SW 1271 (cell line): ENCODE measurements at places on chromosomes 5 and 9.

- DNase-seq: no peak
These were observed 6.8 kb downstream of the GNE start for GRCh38 chr9:36251428-36251827.

DNA sequence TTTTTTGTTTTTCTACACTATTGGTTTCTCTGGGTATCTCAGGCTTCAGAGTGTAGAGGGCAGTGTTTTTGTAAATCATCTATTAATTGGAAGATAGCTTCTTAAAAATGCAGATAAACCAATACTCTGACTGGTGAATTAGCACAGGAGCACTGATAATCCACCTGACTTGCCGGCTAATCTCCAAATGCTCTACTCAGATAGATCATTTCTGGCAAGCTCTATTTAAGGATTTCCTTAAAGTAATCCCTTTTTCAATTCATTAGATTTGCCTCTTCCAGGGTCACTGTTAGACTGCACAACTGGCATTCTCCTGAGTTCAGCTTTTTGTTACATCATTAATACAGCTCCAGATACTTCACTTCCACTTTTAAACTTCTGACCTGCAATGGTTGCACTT is 1390.3 kb upstream of the NUDT12 start:
- no peak for DNase-seq

- no peak for DNase-seq
These were observed 106.7 kb upstream of the PTPN3 start for GRCh38 chr9:109604781-109605180.

- DNase-seq: no peak
These were observed 3.3 kb downstream of the GRIN1 start for GRCh38 chr9:137141976-137142936.

DNA sequence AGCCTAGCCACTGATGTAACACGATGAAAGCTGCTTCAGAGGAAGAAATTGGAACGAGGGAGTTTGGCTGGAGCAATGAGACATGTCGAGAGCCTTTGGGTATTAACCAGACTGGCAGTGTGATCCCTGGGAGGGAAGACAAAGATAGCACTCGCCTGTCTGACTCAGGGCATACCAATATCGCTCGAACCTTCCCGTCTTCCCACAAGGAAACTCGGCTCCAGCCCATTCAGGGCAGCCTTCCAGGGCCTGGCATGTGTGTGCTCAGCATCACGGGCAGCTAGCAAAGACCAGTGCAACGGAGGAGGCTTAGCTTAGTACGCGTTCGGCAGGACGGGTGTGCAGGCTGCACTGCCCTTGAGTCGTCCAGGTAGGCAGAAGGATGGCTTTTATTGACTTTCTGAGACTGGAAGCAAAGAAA is 356.9 kb upstream of the WWC1 start:
- no peak for DNase-seq

GRCh38 chr9:126056312-126057021 is 270.2 kb upstream of the MVB12B start:
- no peak for DNase-seq

DNA sequence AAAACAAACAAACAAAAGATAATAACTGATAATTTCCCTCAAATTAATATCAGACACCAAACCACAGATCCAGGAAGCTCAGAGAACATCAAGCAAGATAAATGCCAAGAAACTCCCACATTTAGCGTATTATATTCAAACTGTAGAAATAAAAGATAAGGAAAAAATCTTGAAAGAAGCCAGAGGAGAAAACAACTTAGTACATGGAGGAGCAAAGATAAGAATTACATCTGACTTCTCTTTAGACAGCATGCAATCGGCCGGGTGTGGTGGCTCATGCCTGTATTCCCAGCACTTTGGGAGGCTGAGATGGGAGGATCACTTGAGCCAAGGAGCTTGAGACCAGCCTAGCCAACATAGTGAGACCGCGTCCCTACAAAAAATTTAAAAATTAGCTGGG is 17.2 kb upstream of the MLANA start:
- no peak for DNase-seq

- DNase-seq: no peak
These were observed 533.4 kb upstream of the BRINP1 start for GRCh38 chr9:119902611-119903010.

DNA sequence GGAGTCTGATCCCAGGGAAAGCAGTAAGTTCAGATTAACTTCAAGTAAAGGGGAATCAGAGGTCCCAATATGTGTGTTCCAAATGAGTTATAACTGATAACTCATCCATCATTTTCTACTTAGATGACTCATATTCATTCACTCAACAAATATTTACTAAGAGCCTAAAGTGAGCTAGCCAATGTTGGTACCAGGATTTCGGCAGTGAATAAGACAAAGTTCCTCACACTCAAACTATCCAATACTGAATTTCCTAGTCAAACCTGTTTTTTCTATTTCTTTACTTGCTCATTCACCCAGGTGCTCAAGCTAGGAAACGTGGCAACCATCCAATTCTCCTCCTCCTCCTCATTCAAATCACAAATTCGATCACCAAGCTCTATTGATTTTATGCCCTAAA is 25.8 kb downstream of the FBXW2 start:
- DNase-seq: no peak

DNA sequence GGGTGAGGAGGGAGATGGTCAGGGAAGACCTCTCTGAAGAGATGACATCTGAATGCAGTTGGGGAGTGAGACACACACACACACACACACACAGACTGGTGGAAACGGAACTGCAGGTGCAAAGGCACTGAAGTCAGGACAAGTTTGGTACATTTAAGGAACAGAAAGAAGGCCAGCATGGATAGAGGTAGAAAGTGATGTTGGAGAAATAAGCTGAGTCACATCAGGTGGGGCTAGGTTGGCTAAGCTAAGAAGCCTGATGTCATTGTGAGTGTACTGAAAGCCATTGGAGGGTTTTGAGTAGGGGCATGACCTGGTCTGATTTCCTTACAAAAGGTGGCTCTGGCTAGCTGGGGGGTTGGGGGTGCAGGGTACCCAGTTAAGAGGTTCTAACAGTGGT is 3.1 kb downstream of the BSPRY start:
- no peak for DNase-seq

DNA sequence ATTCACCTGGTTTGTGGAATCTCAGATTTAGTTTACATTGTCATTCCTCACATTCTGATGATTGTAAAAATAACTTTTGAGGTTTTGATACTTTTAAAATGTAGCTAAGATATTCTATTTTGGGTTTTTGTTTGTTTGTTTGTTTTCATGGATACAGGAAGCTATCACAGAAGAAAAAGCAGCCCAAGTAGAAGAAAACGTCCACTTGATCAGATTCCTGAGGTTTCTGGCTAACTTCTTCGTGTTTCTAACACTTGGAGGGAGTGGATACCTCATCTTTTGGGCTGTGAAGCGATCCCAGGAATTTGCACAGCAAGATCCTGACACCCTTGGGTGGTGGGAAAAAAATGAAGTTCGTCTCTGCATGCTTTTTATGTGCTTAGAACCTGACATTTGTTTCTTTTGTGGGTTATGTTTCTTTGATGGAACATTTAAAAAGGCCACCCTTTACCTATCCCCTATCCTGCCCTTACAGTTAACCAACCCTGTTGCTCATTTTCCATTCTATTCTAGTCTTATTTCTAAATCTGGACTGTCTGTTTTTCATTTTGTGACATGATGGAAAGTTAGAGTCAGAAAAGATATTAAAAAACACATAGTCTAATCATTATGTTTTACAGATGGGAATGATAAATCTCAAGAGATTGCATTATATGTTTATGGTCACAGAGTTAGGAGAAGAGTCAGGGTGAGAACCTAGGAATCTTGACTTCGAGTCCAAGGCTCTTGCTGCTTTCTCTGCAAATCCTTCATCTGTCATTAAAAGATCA is 163.7 kb downstream of the ALDH1A1 start:
- no peak for DNase-seq

DNA sequence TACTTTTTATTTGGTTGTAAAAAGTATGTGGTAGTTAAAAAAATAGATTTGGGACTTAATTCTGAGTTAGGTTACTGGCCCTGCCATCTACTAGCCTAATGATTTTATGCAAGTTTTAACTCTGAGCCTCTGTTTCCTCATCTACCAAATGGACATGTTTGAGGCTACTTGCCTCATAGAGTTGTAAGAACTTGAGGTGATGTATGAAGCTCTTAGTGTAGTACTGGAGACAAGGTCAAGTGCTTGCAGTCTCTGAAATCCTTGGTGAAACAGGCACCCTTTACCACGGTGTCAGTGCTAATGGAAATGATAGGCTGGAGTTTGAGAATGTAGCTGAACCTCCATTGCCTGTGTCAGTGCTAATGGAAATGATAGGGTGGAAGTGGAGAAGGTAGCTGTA is 15.3 kb downstream of the GPR107 start:
- DNase-seq: no peak

DNA sequence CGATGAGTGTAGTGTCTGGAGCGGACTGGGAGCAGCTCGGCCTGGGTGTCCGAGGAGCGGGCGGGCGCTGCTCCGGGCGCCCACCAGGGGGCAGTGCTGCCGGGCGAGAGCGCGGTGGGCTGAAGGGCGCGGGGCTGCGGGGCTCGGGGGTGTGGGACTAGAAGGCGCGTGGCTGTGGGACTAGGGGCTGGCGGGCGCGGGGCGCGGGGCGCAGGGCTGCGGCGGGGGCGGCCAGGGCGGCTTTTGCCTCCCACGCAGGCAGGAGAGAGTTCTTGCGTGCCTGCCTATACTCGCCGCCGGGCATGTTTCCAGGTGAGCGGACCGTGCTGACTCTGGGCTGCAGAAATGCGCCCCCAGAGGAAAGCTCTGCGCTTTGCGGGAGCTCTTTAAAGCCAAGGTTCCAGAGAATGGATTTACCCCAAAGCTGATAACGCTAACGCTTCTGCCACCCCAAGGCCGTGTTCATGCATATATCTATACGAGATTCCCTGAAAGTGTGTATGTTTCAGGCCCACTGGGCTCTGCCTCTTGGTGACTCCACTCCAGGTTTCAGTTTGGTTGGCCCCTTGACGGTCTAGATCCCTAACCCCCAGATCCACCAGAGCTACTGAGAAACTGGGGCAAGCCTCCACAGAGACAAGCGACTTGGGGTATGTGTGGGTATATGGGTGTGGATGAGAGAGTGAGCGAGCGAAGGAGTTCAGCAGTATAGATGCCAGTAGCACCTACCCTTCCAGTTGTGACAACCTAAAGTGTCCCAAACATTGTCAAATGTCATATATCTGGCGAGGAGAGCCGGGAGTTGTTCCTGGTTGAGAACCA is 56.2 kb downstream of the ACER2 start:
- DNase-seq: no peak

- no peak for DNase-seq
These were observed 105.9 kb downstream of the HOMER1 start for GRCh38 chr5:79408028-79408427.

GRCh38 chr9:79477241-79477840 is 94.4 kb upstream of the TLE4 start:
- no peak for DNase-seq

DNA sequence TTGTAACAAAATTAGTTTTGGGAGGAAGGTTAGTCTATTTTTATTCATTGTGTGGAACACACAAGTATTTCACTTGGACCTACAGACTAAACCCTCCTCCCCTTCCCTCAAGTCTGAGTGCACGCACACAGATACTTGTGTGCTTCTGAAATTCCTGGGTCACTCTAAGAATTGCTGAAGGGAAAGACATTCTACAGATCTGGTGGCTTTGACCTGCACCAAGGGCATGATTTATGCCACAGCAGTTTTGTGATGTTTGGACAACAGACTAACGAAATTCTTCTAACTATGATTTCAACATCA is 150.5 kb downstream of the ARL15 start:
- no peak for DNase-seq

GRCh38 chr9:37329576-37329975 is 92.9 kb upstream of the GRHPR start:
- no peak for DNase-seq

DNA sequence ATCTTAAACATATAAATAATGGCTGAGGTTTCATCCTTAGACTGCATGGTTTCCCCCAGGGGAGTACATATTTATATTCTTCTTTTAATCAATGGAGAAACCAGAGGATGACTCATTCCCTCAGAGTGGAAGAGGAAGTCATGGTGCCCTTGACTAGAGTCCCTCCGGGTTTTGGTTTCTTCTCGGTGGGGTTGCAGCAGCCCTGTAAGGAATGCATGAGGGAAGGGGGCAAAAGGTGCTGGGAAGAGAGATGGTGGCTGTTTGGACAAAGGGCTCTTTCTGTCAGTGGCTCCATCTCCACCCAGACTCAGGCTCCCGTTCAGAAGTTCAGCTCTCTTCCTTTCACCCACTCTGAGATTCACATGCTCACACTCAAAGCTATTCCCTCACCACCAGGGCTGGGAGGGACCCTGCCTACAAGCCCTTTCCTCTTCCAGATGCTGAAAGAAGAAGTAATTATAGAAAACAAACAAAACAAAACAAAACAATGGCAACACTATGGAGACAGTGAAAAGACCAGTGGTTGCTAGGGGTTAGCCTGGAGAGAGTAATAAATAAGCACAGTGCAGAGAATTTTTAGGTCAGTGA is 129.8 kb upstream of the IL12B start:
- no peak for DNase-seq

DNA sequence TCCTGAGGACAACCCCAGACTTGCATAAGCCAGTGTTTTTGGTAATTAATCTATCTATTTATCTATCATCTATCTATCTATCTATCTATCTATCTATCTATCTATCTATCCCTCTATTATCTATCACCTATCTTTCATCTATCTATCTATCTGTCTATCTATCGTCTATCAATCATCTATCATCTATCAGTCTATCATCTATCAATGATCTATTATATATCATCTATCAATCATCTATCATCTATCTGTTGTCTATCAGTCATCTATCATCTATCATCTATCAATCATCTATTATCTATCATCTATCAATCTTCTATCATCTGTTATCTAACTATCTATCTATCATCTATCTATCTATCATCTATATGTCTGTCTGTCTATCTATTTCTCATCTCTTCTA is 85.5 kb downstream of the PTCH1 start:
- no peak for DNase-seq
